ENCODE measurements at places on chromosomes 13 and 19.
A peak's percentile ranks its signal among the peaks of the same experiment; 100 is the strongest.

- no peak for DNase-seq
Observed at GRCh38 chr13:28001837-28002473, 13.5 kb upstream of the URAD start.

DNA sequence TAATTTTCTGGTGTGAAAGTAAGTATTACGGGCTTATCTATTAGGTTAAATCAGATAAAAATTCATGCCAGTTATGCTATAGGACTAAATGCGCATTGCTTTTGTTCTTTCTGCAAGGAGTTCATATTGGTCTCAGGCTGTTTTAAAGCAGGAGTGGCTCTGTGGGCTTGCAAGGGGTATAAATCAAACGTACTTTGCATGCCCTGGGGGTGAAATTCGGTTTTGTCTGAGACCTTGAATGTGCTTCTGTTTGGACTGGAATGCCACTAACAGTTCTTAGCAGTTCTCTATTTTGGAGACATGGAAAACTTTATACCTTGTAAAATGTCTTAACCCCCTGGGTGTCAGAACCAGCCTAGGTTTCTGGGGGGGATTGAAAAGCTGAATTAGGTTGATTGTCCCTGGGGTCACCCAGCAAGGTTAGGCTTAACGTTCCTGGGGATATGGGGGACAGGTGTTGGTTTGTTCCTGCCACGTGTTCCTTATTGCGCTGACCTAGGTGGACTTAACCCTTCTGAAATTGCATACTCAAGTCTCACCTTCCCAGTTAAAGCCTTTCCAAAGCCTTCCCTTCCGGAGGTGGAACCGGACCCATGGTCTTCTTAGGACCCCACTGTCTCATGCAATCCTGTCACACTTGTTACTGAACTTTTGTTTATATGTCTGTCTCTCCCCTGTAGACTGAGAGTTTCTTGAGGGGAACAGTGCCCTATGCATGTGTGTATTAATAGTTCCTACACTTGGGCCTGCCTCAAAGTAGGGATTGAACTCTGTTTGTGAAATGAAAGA, 182.2 kb downstream of the LMO7 start:
- DNase-seq, result no peak

DNA sequence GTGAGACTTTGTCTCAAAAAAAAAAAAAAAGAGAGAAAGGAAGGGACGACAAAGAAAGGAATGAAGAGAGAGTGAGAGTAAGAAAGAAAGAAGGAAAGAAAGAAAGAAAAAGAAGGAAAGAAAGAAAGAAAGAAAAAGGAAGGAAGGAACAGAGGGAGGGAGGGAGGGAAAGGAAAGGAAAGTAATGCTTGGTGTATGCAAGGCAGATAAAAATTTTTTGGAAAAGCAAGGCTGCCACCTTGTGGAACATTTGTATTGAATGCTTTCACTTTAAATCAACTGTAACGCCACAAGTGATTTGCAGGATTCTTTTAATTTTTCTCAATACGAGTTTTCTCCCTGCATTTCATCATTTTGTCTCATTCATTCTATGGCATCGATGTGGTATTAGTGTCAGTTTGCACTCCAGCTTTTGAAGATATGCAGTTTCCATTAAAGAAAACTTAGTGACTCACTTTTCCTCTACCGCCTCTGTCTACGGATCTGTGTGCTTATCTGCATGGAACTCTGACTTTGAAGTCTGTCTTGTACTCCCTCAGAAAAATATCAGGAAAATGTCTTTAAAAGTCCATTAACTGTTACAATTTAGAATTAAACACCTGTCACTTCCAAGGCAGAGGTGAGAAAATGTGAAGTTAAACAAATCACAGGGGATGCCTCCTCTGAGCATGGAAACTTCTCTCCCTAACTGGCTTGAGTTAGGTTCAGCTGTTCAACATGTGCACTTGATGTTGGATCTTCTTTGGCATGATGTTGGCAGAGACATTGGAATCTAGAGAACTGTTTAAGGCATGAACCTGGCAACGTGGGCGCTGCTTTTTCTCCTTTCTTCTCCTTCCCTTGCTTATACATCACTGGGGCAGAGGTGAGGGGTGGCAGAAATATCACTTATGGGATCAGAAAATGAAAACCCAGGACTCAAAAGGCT, 20.0 kb upstream of the ZDHHC20 start:
- no peak for DNase-seq

DNA sequence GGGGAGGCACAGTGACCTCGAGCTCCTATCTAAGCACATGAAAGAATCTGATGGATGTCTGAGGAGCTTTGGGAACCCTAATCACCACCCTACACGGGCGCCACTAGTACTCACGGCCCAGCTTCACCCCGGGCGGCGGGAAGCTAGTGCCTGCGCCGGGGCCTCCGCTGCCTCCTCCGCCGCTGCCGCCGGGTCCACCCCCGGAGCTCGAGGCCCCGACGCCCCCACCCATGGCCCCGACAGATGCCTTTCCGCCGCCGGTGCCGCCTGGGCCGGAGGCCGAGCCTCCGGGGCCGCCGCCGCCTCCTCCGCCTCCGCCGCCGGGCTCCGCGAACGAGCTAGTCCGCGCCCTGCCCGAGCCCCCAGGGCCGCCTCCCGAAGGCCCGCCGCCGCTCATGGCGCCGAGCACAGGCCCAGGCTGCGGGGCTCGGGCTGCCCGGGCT, 312 bp downstream of the GSK3A start:
- no peak for DNase-seq

- peak; percentile 50 for DNase-seq
Observed at GRCh38 chr19:32363175-32363574, 17.8 kb downstream of the ZNF507 start.

- DNase-seq, result no peak
Observed at GRCh38 chr19:5246554-5247155, 94.0 kb downstream of the PTPRS start.

Measured in HuH-7 (cell line).